ENCODE measurements at places on chromosomes 6 and 20. TPM values are rescaled to one million over a fixed set of nuclear protein-coding genes. Genes with fewer than 3 reads are reported as not detected.
A peak's percentile ranks its signal among the peaks of the same experiment; 100 is the strongest.

- DNase-seq, result no peak
These were observed 555.9 kb downstream of the C6orf118 start for GRCh38 chr6:164753517-164753916.

DNA sequence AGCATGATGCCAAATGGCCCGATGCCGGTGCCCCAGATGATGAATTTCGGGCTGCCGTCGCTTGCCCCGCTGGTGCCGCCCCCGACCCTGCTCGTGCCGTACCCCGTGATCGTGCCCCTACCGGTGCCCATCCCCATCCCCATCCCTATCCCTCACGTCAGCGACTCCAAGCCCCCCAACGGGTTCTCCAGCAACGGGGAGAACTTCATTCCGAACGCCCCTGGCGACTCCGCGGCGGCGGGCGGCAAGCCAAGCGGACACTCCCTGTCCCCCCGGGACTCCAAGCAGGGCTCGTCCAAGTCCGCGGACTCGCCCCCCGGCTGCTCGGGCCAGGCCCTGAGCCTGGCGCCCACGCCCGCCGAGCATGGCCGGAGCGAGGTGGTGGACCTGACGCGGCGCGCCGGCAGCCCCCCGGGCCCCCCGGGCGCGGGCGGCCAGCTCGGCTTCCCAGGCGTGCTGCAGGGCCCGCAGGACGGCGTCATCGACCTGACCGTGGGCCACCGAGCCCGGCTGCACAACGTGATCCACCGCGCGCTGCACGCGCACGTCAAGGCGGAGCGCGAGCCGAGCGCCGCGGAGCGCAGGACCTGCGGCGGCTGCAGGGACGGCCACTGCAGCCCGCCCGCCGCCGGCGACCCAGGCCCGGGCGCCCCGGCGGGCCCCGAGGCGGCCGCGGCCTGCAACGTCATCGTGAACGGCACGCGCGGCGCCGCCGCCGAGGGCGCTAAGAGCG is 144.6 kb downstream of the SOBP start:
- no peak for DNase-seq

DNA sequence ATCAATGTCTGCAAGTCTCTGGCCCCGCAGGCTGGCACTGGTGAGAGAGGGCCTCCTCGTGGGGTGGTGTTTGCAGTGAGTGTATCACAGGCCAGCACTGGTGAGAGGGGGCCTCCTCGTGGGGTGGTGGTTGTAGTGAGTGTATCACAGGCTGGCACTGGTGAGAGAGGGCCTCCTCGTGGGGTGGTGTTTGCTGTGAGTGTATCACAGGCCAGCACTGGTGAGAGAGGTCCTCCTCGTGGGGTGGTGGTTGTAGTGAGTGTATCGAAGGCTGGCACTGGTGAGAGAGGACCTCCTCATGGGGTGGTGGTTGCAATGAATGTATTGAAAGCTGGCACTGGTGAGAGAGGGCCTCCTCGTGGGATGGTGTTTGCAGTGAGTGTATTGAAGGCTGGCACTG is 53.3 kb upstream of the SLC22A1 start:
- no peak for DNase-seq

DNA sequence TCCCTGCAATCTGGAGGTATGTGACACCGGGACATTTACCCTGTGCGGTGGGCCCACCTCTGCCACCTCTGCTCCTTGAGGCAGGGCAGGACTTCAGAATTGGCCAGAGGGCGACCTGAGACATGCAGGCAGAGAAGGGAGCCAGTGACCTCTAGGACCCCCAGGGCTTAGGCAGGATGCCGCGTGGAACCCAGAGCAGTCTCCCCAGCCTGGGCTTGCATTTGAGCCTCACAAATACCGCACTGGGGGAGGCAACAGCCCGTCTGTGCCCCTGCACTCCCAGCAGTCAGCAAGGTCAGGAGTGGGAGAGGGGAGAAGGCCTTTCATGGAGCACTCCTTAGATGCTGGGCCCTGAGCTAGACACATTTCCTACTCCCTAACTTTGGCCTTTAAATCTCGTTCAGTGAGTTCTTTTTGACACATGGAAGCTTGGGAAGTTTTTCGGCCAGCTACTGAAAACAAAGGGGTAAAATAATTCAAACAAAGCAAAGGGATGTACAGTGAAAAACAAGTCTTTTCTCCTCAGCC is 41.7 kb downstream of the C20orf203 start:
- no peak for DNase-seq

The TRAPPC3L gene
- not detected for total RNA-seq

- DNase-seq, result no peak
These were observed 82.9 kb upstream of the MAFB start for GRCh38 chr20:40771848-40772511.

The STK38 gene
- total RNA-seq, result 35.0 TPM

The LAMA5 gene
- 282 TPM for total RNA-seq

DNA sequence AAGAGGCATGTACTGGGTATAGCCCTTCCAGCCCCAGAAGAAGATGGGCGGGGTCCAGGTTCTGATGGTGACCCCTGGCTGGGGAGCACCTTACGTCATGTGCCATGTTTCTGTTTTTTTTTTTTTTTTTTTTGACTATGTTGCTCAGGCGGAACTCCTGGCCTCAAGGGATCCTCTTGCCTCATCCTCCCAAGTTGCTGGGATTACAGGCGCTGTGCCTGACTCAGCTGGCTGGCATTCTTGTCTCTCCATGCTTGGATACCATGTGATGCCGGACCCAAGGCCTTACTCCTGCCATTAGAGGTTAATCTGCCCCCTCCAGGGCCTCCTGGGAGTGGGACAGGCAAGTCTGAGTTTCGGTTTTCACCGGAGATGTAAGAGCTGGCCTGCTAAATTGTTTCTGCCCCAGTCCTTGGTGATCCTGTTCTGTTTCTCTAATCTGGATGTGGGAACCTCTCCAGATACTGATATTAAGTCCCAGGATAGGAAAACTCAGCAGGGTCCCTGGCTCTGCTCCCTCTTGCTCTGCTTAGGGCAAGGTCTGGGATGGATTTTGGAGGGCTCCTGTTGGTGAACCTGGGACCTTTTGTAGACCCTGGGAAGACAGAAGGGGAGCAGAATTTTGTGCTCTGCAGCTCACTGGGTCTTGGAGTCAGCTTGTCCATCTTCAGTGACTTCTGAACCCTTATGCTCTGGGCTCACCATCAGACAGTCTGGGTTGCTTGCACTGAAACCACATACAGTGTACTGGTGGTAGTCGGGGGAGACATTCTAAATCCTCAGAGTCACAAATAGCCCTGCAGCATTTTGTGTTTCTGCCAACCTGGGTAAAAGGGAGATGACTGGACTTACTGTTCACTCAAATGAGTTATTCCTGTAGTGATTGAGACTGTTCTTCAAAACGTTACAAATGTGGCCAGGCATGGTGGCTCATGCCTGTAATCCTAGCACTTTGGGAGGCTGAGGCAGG is 45.1 kb downstream of the PTK7 start:
- DNase-seq, result no peak

DNA sequence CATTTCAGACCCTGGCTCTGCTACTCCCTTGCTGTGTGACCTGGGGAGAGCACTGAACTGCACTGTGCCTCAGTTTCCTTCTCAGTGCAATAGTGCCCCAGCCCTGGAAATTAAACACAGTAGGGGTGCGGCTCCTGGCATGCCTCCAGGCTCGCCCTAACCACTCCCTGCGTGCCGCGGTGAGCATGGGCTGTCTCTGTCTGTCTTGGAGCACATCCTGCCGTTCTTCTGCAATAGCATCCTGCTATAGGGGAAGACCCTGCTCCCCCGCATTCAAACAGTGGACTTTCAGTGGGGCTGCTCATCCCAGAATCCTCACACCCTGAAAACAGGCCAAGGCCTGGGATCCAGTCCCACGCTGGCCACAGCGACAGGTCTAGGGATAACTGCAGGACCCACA is 129.5 kb downstream of the FOXC1 start:
- no peak for DNase-seq

The SERINC1 gene
- total RNA-seq, result 216 TPM

GRCh38 chr6:107976155-107976783 is 18.3 kb upstream of the SEC63 start:
- DNase-seq, result no peak

The RRAGD gene
- total RNA-seq, result 62.9 TPM

DNA sequence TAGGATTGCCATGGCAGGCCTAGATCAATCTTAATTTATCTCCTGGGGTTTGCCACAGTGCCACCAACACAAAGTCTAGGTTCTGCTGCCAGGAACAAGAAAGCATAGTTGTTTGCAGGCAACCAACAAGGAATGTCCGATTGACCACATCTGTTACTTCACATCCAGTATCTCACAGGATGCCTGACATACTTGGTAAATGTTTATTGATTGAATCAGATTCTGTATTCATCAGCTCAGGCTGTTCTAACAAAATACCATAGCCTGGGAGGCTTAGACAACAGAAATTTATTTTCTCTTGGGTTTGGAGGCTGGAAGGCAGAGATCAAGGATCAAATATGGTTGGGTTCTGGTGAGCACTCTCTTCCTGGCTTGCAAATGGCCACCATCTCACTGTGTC is 26.3 kb upstream of the MC3R start:
- no peak for DNase-seq

The DNAH8 gene
- total RNA-seq, result 0.03 TPM

GRCh38 chr6:13030396-13030795 is 297.9 kb downstream of the TBC1D7 start:
- DNase-seq, result no peak

DNA sequence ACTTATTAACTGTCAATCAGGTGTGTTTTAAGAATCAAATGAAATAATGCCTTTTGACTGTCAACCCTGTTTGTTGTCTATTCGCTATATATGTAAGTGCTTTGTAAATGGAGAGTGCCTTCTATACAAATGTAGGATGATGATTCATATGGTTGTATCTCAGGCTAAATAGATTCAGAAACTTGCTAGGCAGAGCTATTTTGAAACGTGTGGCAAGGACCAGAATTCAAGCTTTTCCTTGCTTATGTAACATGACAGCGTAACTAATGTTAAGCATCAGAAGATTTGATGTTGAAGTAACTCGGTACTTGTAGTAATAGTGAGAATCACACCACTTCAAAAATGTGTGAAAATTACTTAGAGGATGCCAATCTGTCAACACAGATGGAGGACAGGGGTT is 3.4 kb downstream of the OGFRL1 start:
- DNase-seq, result no peak

The CTCFL gene
- total RNA-seq, result not detected

- peak; percentile 58 for DNase-seq
These were observed 30.4 kb downstream of the KCNQ2 start for GRCh38 chr20:63442100-63442493.

DNA sequence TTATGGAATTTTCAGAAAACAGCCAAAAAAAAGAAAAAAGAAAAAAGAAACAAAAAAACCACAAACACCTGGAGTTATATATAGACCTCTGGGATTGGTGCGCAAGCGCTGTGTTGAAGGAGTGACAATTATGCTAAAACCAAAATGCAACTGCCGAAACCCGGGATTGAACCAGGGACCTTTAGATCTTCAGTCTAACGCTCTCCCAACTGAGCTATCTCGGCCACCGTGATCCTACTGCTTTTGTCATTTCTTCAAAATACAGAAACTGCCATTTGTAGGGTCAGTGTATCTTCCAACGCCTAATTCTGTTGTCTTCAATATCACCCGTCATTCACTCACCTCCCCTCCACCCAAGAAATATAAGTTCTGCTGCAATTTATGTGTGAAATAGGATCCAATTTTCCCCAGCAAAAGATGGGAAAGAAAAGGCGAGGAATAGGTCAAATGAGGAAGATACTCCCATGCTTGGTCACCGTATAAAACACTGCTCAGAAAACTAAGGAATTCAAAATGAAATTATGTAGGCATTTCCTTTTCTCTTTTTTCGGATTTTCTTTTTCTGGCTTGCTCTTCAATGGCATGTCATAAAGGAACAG is 116.0 kb downstream of the TRIM27 start:
- DNase-seq, result no peak

GRCh38 chr6:90203672-90204071 is 93.0 kb downstream of the BACH2 start:
- no peak for DNase-seq

- DNase-seq, result peak; percentile 32
These were observed 3.4 kb downstream of the ZNF512B start for GRCh38 chr20:63966172-63966943.

- DNase-seq, result peak; percentile 68
These were observed 94.0 kb downstream of the CD83 start for GRCh38 chr6:14211562-14211942.

The MAP3K5 gene
- 32.0 TPM for total RNA-seq

GRCh38 chr6:16306334-16306733 is 67.9 kb downstream of the GMPR start:
- DNase-seq, result no peak

The MBOAT1 gene
- 13.1 TPM for total RNA-seq

- DNase-seq, result no peak
These were observed 1.8 kb downstream of the ECHDC1 start for GRCh38 chr6:127341471-127342202.

The BPIFB4 gene
- total RNA-seq, result not detected

GRCh38 chr6:15504040-15504495 is 158.8 kb downstream of the DTNBP1 start:
- no peak for DNase-seq

Data from lower lobe of right lung (tissue), 2 donors.